ENCODE measurements at places on chromosomes 16 and 17.
A peak's percentile ranks its signal among the peaks of the same experiment; 100 is the strongest.

- DNase-seq = peak; percentile 76
Observed at GRCh38 chr17:57898487-57899311, 48.9 kb upstream of the MRPS23 start.

DNA sequence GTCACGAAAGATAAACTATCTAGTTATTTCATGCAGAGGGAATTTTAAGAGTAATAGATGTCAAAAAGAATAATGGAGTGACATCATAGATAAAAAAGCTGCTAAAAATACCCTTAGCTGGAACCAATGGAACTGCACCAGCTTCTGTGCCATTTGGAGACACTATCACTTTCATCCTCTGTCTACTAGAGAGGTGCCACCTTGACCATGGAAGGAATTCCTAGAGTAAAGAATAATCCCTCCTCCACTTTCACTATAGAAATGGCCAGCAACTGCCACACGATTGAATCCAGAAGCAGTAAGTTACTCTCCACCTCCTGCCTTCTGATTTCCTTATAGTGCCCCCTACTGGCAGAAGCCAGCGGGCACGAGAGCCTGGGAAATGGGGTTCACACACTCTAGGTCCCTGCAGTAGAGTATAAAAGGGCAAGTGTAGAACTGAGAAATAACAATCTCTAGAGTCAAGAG lies 2.8 kb upstream of the ALDH3A2 start:
- peak; percentile 73 for DNase-seq

DNA sequence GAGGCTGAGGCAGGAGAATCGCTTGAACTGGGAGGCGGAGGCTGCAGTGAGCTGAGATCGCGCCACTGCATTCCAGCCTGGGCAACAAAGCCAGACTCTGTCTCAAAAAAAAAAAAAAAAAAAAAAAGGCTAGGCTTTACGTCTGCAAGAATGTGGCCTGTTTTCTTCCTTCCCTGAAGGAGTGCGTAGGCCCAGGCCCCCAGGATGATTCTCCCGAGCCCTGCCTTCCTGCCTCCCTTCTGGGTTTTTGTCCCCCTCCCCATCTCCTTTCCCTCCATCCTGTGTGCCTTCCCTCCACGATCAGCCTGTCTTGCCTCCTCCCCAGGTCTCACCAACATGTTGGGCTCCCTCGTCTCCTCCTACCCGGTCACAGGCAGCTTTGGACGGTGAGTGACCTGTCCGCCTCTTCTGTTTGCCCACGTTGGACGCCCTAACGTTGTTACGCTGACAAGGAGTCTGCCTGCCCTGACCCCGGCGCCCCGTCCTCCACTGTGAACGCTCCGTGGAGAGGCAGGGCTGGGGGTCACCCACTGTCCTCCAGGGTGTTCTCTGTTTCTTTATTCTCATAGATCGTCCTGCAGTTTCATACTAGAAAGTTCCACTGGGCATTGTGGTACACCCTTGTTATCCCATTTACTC lies 15.7 kb upstream of the RNF213 start:
- DNase-seq = no peak

GRCh38 chr16:86026916-86027315 lies 128.0 kb downstream of the IRF8 start:
- DNase-seq = no peak

GRCh38 chr17:67456103-67456502 lies 79.0 kb downstream of the PITPNC1 start:
- DNase-seq = no peak

DNA sequence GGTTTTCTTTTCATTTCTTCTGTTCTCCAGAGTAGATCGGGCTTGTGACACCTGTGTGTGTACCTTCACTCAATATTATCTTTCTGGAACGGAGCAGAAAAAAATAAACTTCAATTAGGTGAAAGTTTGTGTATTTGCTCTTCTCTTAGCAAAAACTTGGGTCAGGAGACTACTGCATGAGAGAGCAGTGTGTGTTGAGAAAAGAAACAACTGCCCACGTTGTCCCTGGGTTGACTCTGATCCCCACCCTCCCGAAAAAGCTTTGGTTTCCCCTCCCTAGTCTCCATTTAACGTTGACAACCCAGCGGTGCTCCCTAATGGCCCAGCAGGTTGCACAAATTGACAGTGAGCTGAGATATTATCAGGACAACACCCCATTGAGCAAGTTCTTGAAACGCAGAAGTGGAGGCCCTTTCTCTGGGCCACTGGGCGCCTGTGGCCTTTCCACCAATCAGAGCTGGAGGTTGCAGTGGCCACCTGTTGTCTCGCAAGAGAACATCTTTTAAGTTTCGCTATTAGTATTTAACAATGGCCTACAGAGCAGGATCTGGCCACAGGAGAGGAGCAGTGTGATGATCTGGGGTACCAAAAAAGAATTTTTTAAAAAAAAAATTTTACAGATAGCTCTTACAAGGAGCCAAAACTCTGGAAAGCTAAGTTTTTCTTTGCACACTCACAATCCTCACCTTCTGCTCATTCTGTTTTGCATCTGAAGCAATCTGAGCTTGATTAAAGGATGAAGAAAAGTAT lies 1.5 kb upstream of the TOX3 start:
- no peak for DNase-seq

DNA sequence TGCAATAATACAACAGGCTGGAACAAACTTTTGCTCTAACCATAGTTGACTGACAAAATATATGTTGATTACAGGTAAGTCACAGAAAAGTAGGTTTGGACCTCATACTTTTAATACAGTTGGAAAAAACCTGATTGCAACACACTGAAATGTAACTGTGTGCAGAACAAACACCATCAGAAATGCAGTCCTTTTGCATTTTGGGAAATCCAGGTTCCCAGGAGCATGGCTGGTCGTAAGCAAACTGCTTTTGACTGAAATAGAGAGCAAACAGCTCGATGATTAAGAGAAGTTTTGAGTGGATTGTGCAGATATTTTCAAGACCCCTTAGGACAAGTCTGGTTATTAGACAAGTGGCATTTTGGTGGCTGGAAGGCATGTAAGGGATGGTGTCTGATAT lies 8.0 kb downstream of the IGF2BP1 start:
- no peak for DNase-seq

DNA sequence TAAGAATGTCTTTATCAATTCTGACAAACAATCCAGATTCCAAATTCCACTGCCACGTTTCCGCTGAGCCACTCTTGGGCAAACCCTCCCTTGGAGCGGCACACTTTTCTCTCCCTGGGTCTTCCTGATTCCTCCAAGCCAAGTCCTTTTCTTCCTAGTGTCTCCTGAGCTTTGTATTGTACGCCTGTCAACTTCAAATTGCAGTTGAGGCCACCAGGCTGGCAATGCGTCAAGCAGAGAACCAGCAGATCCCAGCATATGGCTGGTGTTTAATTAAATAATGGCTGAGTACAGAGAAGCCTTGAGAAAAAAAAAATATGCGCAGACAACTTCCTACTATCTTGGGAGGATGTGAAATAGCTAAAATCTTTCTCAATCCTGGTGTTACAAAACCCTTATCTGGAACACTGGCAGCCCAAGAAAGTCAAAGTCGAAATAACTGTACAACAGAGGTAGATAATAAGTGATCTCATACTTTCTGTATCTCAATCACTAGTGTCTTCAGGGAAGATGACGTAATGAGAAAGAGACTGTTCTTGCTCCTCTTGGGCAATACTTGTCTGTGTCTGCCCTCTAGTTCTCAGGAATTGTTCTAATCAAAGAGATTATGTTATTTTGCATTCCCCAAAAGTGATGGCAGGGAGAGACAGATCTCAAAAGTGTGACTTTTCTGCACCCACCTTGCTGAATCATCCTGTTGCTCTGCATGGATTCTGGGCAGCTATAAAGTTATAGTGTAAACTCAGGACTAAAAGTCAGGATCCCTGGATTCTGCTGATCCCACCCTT lies 15.0 kb downstream of the SMIM36 start:
- DNase-seq = no peak

GRCh38 chr16:29256501-29256981 lies 150.0 kb downstream of the NPIPB11 start:
- no peak for DNase-seq

DNA sequence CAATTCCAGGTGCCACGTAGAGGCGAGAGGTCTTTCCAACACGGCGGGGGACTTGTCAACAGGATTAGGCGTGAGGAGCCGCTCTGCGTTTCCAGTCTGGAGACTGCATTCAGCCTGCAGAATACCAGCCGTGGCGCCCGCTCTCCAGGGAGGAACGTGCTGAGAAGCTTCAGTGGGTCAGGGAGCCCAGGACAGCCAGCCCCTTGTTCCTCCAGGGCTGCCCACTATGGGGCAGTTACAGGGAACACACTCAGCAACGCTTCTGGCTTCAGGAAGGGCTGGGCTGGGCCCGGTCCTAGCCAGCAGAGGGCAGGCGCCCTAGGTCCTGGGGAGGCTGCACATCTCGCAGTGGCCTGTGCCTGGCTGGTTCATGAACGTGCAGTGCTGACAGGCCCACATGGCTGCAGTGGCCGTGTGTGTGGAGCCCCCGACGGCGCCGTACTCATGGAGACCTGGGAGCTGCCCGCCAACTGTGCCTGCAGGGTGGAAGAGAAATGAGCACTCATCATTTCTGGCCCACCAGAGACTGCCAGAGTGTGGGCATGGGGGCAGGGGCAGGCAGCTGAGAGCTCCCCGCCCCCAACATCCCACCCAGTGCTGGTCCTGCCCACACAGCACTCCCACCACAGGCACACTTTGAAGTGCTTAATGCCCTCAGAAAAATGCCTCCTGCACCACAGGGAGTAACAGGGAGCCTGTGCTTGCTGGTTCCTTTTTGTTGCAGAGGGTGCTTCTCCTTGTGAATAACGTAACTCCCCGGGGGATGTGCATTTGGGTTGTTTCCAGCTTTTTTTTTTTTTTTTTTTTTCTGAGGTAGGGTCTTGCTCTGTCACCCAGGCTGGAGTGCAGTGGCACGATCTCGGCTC lies 7.0 kb upstream of the FAAP100 start:
- no peak for DNase-seq

DNA sequence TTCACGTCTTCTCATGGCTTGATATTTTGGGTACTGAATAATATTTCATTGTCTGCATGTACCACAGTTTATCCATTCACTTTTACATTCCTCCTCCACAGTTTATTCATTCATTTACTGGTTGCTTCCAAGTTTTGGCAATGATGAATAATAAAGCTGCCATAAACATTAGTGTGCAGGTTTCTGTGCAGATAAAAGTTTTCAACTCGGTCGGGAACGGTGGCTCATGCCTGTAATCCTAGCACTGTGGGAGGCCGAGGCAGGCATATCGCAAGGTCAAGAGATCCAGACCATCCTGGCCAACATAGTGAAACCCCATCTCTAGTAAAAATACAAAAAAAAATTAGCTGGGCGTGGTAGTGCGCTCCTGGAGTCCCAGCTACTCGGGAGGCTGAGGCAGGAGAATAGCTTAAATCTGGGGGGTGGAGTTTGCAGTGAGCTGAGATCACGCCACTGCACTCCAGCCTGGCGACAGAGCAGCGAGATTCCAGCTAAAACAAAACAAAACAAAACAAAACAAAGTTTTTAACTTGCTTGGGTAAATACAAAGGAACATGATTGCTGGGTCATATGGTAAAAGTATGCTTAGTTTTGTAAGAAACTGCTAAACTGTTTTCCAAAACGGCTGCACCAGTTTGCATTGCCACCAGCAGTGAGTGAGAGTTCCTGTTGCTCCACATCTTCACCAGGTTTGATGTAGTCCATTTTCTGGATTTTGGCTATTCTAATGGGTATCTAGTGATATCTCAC lies 89.5 kb downstream of the WWP2 start:
- DNase-seq = no peak

- no peak for DNase-seq
Observed at GRCh38 chr17:39018267-39019134, 51.3 kb upstream of the FBXO47 start.

- DNase-seq = no peak
Observed at GRCh38 chr17:11885051-11885450, 112.2 kb downstream of the ZNF18 start.

- no peak for DNase-seq
Observed at GRCh38 chr17:44864831-44865230, 17.1 kb downstream of the HIGD1B start.

DNA sequence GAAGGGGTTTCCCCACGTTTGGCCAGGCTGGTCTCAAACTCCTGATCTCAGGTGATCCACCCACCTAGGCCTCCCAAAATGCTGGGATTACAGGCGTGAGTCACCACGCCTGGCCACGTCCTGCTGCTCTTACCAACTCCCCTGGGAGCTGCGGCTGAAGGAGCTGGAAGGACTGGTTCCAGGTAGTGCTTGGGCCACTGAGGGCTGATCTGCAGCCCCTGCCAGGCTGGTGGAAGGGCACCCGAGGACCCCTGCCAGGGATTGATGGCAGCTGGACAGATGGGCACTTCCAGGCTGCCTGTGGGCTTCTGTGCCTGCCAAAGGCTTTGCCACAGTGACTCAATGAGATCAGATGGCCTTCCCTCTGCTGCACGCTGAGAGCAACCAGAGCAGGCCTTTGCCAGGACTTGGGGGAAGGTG lies 2.3 kb downstream of the OXLD1 start:
- DNase-seq = no peak

DNA sequence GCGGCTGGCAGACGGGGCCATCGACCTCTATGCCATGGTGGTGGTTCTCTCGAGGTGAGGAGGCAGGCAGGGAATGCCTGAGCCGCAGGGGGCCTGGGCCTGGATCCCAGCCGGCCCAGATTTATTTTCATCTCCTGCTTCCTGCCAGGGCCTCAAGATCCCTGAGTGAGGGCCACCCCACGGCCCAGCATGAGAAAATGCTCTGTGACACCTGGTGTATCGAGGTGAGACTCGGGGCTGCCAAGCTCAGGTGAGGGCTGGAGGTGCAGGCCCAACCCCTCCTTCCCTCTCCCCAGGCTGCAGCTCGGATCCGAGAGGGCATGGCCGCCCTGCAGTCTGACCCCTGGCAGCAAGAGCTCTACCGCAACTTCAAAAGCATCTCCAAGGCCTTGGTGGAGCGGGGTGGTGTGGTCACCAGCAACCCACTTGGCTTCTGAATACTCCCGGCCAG lies 4.9 kb downstream of the ACADVL start:
- no peak for DNase-seq

DNA sequence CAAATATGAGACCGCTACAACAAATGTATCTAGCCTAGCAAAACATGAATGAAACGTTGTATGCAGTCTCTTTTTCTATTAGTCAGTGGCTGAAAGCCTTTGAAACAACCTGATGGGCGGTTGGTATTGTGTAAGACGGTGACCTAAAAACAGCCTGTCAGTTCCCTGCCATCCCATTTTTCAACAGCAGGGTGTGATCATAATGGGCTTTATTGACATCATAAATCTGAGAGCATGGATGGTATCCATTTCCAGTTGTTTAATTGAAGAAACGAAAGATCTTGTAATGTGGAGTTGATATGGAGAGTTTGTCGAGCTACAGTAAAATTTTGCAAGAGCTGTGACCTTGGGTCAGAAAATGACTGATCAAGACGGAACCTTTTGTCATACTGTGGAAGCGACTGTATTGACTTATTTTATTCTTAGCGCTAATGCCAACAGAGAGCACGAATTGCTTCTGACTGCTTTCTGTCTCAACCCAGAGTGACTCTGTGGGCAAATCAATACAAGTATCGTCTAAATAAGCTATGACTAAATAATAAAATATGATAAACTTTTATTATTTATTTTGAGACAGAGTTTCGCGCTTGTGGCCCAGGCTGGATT lies 12.3 kb upstream of the MEIOB start:
- DNase-seq = no peak
